Vagina (tissue), 2 donors: ENCODE measurements at places on chromosomes 12 and 14.
A peak's percentile ranks its signal among the peaks of the same experiment; 100 is the strongest.

DNA sequence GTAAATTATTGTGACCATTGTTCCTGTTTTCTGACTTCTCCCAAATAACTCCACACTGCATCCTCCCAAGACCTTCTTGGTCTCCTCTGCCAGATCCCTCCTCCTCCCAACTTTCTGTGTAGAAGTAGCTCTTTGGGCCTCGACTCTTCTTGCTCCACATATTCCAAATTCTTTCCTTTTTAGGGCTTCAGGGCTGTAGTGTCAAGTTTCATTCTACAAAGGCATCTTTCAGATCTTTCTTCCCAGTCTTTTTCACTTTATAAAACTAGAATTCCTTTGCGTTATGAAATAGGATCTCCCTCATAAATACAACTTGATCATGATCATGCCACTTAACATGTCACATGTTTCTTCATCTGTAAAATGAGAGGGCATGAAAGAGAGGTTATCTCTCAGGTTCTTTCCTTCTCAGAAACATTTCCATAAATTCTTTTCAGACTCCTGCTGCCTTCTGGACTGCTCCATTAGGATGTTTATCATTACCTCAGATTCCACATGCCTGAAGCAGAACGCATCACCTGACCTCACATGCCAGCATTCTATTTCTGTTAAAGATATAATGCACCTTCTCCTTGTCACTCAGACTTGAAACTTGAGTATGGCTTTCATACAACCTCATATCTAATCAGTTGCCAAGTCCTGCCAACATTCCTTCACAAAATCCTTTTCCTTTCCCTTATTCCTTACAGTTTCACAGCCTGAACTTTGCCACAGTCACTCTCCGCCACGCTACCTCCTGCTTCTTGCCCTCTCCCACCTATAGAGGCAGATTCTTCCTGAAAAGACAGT lies 8.5 kb downstream of the SLC38A1 start:
- no peak for DNase-seq

GRCh38 chr12:121036810-121037326 lies 2.2 kb downstream of the OASL start:
- DNase-seq, result no peak

- DNase-seq, result no peak
Observed at GRCh38 chr12:116962197-116962596, 51.4 kb downstream of the FBXW8 start.

DNA sequence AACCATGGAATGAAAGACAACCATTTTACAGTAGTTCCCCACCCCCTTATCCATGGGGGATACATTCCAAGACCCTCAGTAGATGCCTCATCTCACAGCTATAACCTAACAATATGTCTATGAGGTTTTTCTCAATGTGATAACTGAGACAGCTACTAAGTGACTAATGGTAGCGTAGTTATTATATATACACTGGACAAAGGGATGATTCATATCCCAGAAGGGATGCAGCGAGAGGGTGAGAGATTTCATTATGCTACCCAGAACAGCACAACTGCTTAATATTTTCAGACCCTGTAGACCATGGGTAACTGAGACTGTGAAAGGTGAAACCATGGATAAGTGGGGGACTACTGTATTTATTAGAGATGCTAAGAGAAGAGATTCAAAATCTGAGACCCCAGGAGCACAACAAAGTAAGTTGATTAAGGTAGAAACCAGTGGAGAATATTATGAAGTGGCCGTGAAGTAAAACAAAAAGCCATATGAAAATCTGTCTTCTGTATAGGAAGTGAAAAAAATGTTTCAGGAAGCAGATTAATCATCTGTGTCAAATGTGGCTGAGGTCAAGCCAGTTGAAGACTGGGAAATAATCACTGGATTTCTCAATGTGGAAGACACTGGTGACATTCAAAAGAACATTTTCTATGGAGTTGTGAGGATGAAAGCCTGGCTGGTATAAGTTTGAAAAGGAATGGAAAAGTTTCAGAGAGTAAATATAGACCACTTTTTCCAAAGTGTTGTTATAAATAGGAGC lies 77.2 kb downstream of the RPL10L start:
- DNase-seq, result no peak

DNA sequence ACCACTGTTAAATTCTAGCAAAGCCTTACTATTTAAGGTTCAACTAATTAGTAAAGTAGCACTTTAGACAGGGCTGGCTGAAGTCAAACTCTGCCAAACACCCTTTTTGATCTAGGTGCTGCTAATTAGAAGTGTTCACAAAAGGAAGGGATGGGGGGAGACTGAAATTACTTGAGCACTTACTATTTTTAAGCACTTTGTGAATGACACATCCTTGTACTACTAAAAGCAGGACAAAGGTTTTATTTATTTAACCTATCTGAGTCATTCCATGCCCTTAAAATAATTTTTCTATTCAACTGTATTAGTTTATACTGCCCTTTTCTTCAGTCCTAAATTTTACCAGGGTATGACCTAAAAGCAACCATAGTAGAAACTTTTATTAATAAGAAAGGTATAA lies 20.1 kb downstream of the MBIP start:
- no peak for DNase-seq

GRCh38 chr12:117352206-117352605 lies 9.2 kb downstream of the NOS1 start:
- DNase-seq, result no peak

GRCh38 chr14:66965831-66966230 lies 223.4 kb upstream of the GARIN2 start:
- no peak for DNase-seq

GRCh38 chr14:105069871-105070759 lies 4.9 kb upstream of the GPR132 start:
- DNase-seq, result no peak

DNA sequence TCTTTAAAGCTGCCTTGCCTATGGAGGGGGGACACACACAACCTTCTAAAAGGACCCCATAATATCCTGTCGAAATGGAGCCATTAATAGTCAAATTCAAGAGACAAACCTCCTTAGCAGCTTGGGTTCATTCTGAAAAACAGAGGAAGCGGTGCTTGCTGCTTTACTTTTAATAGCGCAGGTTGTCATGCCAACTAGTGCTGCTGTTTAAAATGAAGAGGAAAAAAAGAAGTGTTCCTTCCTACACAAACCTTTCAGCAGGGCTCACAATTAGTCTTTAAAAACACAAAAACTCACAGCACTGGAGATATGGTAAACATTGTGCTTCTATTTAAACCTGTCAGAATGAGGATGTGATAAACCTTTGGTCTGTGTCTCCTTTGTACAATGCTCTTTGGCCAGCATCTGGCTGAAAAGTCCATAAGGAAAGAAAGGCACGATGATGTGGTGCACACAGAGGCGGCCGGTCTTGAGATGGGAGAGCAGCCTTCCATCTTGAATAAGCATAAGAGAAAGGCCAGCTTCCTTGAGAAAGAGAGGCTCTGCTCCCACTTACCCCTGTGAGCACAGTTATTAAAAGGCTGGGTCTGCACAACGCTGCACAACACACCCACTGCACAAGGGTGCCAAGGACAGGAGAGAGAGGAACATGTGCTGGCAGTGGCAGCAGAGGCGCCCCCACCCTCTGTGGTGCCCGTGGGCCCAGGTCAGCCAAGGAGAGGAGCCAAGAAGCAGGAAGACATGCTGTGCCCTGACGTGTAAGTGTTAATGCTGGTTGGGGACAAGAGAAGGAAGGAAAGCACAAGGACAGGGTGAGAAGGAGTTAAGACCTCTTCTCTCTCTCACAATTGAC lies 144.6 kb downstream of the TTC7B start:
- DNase-seq, result no peak

- DNase-seq, result no peak
Observed at GRCh38 chr12:51253276-51253675, 14.7 kb downstream of the DAZAP2 start.

DNA sequence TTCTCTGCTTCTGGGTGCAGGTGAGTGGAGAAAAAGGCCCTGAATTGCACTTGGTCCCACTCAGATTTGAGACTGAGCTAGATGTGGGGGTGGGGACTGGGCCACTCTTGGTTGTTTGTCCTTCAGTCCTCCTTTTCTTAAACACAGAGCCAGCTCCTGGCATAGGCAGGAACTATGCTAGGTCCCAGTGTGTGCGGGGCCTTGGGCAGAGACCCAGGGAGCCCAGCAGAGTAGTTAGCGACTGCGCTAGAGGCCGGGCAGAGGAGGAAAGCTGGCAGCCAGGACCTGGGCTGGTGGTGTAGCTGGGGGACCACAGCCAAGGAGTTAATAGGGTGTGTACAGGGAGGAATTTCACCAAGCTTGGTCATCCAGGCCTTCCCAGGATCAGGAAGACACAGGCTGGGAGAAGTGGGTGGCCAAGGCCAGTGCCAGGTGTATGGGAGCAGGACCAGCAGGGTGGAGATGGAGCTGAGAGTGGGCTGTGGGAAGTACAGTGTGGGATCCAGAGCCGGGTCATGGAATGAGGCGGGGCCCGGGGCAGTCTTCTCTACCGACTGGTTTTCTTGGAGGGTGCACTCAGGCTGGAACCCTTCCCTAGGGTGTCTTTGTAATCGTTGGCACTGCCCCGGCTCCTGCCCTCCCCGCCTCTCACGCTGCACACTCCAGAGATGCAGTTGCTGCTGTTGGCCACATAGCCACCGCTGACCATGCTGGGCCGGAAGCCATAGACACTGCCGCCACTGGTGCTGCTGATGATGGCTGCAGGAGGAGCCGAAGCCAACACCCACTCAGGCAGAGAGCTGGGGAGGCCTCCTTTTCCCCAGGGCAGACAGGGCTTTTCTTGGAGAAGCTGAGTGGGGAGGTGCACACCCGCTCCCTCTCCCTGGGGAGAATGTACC lies 8.7 kb downstream of the KRT71 start:
- no peak for DNase-seq

- no peak for DNase-seq
Observed at GRCh38 chr12:83451189-83451588, 764.5 kb downstream of the TMTC2 start.

GRCh38 chr12:127241072-127241817 lies 1025.7 kb upstream of the TMEM132C start:
- DNase-seq, result no peak

GRCh38 chr12:121537814-121538698 lies 42.8 kb downstream of the KDM2B start:
- no peak for DNase-seq

DNA sequence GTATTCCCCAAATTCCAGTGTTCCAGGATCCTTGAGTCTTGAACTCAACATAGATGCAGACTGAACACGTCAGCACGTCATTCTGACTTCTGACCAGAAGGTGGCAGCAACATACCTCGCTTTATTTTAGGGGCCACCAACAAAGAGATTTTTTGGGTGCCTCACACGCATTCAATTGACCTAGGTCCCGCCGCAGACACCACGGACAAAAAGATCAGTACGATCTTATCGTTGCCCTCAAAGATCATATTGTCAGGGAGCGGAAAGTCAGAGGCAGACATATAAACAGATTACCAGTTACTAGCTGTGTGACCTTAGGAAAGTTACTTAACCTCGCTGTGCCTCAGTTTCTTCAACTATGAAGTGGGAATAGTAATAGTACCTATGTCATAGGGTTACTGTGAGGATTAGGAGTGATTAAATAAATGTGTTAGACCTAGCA lies 6.5 kb upstream of the PRPH start:
- DNase-seq, result no peak

DNA sequence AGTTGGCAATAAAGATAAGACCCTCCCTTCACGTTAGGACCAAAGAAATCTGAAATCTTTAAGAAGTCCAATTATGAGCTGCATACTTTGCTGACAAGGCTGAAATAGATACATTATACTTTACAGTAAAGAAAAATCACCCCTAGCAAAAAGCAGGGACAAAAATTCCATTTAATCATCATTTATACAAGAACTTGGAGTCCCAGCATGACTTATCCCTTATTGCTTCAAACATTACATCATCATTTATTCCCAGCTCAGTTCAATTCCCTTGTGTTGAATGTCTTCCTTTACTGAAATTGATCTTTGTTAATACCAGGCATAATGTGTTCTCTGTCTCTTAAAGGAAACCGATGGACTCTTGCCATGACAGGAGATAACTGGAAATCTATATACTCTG lies 449.6 kb upstream of the CCDC196 start:
- no peak for DNase-seq

DNA sequence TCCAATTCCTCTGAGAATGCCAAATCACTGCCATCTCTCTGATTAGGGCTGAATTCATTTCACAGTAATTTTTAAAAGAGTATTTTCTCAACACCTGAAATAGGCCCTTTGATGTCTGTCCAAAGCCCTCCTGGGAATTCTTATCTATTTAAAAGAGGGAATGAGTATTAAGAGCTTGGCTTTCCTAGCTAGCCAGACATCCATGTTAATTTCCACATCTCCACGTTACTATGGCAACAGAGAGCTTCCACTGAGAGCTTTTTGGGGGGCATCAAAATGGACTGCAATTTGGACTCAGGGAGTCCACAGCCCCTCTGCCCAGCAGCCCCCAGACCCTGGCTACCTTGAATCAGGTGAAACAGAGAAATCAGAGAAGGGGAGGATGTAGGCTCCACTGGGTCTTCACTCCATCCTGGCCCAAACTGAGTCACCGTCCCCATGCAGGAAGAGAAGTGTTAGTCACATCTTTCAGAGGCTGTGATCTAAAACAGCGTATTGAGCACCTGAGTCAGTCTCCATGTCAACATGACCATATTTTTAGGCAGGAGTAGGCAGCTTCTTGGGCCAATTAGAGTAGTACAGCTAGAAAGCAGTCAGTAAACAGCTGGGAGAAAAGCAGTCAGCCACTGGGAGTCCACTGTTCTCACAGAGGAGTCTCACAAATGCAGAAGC lies 7.0 kb upstream of the FICD start:
- no peak for DNase-seq

GRCh38 chr14:96744262-96744661 lies 52.9 kb upstream of the VRK1 start:
- no peak for DNase-seq

- DNase-seq, result no peak
Observed at GRCh38 chr14:100305324-100306100, 732 bp downstream of the SLC25A29 start.

DNA sequence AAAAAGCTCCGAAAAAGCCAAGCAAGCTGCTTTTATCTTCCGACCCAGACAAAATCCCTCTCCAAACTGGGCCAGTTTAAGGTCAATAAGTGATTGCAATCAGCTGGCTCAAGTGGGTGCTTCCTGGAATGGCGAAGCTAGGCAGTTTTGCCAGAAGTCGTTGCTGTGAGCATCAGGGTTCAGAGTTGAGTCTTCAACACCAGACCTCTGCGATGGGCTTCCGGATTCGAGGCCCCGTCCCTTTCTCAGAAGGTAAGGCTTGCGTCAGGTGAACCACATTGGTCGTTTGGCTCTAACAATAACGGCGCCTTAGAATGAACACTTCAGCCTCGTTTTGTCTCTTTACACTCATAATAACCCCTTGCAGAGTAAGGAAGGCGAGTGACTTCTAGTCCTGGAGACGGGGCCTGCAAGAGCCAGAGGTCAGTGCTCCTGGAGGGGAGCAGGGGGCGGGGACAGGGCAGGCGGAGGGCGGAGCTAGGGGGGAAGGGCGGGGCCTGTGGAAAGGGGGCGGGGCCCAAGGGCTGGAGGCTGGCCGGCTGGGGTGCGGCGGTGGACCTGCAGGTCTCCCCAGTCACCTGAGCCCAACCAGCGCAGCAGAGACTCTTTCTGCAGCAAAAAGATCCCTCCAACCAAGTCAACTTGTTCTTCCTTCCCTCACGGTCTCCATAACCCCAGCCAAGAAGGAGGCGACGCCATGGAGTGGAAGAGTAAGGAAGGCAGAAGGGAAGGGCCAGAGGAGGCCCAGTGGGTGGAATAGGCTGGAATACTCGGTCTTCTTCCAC lies 34.0 kb upstream of the NFYB start:
- DNase-seq, result peak; percentile 80
